ELF-1 (cell line): ENCODE measurements at places on chromosomes 1 and 21.
A peak's percentile ranks its signal among the peaks of the same experiment; 100 is the strongest.

- peak; percentile 54 for DNase-seq
Measured at GRCh38 chr1:225766967-225767633, 10.5 kb upstream of the SRP9 start.

DNA sequence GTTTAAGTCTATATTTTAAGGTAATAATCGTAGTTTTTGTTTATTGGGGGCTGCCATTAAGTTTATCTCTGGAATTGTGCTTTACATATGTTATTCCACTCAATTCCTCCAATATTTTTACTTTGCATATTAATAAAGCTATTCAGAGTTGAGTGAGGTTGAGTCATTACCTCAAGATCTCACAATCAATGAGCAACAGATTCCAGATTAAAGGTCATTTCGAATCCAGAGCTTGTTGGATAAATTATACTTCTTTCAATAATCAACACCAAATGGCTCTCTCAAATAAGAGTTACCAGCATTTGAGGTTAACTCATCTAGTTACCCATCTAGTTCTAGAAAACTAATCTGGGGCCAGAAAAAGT lies 16.7 kb downstream of the RGS4 start:
- DNase-seq = no peak

DNA sequence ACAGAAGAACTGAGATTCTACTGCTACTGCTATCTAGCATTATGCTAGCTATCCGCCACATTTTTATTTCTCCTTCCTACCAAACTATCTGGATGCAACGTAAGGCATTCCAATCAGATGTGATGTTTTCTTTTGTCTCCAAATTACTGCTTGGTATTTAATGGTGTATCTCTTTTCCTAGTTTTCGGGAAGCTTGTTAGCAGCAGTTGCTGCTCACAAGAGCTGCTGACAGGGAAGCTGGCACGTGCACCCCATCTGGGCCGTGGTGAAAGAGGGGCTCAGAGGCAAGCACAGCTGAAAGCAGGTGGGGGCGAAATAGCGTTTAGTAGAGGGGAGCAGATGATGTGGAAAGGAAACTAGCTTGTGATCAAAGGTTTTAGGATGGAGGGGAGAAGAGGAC lies 57.3 kb downstream of the JAK1 start:
- DNase-seq = no peak

DNA sequence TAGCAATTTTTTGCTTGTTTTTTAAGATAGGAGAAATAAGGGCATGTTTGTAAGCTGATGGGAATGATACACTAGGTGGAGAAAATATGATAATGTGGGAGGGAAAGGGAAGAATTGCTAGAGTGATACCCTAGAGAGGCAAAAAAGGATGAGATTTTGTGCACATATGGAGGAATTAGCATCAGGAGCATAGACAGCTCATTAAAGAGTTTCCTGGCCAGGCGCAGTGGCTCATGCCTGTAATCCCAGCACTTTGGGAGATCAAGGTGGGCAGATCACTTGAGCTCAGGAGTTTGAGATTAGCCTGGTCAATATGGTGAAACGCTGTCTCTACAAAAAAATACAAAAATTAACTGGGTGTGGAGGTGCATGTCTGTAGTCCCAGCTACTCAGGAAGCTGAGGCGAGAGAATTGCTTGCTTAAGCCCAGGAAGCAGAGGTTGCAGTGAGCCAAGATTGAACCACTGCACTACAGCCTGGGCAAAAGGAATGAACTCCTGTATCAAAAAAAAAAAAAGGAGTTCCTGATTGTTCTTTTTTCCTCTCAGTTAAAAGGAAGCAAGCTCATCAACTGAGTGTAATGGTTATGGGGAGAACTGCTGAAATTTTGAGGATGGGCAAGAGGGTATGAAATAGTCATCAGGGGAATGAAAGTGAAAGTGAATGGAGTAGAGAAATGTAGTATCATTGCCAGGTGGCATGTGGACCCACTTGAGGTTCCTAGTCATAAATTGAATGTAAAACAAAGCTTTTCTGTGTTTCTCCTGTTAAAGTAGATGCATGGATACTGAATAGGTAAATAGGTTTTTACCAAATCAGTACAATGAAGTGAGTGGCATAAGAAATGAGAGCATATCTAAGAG lies 35.5 kb downstream of the SH3GLB1 start:
- DNase-seq = no peak

DNA sequence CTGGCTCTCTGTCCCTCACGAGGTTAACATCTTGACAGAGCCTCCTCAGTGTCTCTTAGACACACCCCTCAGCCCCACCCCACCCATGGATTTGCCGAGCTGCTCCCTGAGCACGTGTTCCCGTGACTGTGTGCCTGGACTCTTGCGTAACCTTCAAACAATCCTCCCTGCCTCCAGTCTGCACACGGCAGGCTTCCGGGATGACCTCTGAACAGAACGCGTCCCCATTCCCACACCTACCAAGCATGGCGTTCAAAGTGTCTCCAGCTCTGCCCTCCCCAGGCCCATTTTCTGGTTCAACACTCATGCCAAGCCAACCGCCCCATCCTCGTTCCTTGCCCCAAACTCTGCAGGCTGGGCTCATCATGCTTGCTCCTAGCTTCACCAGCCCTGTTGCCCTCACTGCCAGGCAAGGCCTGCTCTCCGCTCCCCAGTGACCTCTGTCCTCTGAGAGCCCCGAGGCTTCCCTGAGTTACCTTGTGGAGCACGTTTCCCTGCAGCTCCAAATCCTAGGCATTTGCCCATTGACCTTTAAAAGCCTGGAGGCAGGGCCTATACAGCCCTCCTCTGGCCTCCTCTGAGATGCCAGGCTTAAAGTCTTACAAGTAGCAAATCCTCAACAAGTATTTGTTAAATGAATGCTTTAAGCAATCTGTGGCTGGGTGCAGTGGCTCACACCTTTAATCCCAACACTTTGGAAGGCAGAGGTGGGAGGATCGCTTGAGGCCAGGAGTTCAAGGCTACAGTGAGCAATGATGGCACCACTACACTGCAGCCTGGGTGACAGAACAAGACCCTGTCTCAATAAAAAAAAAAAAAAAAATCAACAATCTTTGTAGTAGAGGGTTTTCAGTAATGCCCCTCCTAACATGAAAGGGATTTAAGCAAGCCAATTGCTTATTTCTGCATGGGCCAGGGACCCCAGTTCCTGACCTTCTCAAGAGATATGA lies 5.0 kb downstream of the AGT start:
- peak; percentile 29 for DNase-seq

- no peak for DNase-seq
Measured at GRCh38 chr1:174789399-174789798, 210.3 kb upstream of the CACYBP start.

- DNase-seq = no peak
Measured at GRCh38 chr1:14919289-14919688, 234.3 kb upstream of the TMEM51 start.

GRCh38 chr1:106226550-106226949 lies 829.9 kb upstream of the PRMT6 start:
- no peak for DNase-seq

DNA sequence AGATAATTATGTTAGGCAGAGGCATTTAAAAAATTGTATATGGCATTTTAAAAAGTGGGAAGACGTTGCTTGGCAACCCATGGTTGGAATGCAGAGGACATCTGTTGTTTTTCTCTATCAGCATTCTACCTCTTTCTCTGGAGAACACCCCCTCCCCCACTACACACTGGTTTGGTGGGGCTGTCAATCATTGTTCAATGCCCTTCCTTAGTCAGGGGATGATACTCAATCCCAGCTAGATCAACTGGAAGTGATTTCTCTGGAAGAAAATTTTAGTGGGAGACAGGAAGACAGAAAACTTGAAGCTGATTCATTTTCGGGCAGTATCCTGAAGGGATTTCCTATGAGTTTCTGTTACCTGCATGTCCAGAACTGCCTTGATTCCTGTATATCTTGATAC lies 35.7 kb upstream of the CAP1 start:
- DNase-seq = peak; percentile 39

DNA sequence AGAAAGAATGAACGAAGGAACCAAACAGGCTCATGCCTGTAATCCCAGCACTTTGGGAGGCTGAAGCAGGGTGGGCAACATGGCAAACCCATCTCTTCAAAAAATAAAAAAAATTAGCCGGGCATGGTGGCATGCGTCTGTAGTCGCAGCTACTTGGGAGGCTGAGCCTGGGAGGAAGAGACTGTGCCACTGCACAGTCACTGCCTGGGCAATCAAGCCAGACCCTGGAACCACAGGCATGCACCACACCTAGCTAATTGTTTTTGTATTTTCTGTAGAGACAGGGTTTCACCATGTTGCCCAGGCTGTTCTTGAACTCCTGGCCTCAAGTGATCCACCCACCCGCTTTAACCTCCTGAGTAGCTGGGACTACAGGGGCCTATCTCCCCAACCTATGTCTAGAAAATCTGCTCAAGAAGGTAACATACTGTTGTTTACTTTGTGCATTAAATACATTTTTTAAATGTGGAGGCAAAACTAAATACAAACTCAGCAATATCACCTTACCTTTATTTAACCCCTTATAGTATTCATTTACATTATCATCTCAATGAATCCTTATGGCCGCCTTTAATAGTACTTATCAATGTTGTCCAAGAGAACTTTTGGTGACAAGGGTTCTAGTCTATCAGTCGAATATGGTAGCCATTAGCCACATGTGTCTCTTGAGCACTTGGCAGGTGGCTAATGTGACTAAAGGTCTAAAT lies 2.7 kb downstream of the KHDC4 start:
- no peak for DNase-seq

GRCh38 chr1:1442069-1442770 lies 6.7 kb downstream of the VWA1 start:
- DNase-seq = no peak

- DNase-seq = no peak
Measured at GRCh38 chr1:181947441-181947840, 114.1 kb downstream of the ZNF648 start.

- DNase-seq = no peak
Measured at GRCh38 chr1:42942444-42942843, 16.2 kb downstream of the SLC2A1 start.

GRCh38 chr1:163906283-163906682 lies 584.5 kb downstream of the NUF2 start:
- no peak for DNase-seq

GRCh38 chr1:154802982-154803920 lies 66.8 kb downstream of the KCNN3 start:
- DNase-seq = no peak

DNA sequence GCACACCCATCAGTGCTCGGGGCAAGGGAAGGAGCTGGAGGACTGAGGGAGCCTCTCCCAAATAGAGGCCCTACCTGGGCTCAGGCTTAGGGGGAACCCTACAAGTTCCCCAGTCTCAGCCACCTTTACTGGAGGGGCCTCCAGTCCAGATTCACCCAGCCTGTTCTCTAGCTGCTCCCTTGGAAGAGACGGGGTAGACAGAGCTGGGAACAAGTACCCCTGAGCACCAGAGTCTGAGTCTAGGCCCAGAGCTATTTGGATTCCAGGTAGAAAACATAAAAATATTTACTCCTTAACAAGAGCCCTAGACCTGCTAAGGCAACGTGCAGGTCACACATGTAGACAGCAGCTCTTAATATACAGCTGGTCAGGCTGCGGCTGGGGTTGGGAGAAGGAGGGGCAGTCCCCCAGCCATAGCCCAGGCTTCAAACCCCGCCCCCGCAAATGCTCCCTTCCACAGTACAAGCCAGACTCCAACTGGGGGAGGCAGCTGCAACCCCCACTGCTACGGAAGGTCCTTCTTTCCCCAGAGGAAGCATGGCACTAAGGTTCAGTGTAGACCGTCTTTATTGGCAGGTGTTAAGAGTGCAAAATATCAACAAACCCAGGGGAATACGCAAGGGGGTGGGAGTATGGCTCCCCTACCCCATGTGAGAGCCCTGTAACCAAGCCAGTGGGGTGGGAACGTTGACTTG lies 8.0 kb downstream of the TENT5B start:
- DNase-seq = no peak

GRCh38 chr1:62991152-62991551 lies 207.2 kb downstream of the ATG4C start:
- peak; percentile 32 for DNase-seq

DNA sequence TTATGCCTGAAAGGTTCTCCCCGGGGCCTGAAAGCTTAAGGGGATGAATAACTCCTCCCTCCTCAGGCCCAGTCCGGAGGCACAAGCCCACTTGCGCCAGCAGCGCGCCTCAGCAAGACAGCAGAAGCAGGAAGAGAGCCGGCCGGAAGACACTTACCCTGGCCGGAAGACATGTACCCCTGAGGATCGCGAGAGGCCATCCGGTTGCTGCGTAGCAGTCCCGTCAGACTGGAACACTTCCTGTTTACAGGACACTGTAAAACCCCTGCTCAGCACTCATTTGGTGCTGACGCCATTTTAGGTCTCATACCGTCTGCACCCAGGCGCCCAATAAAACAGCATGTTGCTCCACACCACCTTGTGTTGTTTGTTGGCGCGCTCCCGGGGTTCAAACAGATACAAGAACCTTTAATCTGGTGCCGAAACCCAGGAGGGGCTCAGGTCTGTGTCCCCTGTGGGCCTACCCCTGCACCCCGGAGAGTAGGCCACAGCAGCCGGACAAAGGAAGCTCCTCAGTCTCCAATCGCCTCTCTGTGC lies 30.3 kb downstream of the VN1R5 start:
- DNase-seq = no peak

GRCh38 chr1:192546596-192547190 lies 28.9 kb upstream of the RGS1 start:
- DNase-seq = no peak

DNA sequence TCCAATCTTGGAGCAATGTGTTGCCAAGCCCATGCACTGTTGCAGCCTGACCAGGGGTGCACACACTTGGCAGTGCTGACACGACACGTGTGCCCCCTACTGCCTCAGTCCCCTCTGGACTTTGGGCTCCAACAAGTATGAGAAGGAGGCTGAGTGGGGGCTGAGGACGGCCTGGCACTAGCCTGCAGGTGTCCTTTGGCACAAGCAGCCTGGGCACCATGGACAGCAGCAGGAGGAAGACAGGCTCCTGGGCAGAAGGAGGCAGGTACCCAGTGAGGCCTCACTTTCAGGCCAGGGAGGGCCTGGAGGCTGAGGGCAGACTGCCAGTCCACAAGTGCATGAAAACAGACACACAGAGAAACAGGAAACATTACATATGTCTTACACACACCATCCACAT lies 1702.9 kb upstream of the B3GALT2 start:
- DNase-seq = no peak

GRCh38 chr1:155179112-155180031 lies 5.7 kb downstream of the TRIM46 start:
- DNase-seq = no peak

- no peak for DNase-seq
Measured at GRCh38 chr1:228404107-228404720, 2.4 kb downstream of the TRIM11 start.

GRCh38 chr1:248821101-248821500 lies 4.6 kb downstream of the SH3BP5L start:
- DNase-seq = peak; percentile 13

GRCh38 chr21:45534636-45535331 lies 7.5 kb downstream of the SLC19A1 start:
- DNase-seq = no peak

GRCh38 chr1:228001738-228002535 lies 4.9 kb upstream of the WNT3A start:
- no peak for DNase-seq

- no peak for DNase-seq
Measured at GRCh38 chr1:232017759-232018158, 391.2 kb downstream of the DISC1 start.

DNA sequence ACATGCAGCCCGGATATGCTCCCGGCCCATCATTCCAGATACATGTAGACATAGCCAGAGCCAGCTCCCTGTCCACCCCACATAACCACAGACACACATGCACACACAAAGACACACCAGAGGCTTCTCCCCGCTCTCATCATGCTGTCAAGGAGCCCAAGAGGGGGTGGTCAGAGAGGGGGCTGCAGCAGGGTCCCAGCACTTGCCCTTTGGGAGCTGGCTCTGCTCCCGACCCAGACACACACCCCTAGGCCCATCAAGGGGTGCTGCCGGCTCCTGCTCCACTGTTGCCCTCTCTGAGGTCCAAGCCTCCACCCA lies 2.6 kb downstream of the PTAFR start:
- DNase-seq = no peak

- DNase-seq = peak; percentile 37
Measured at GRCh38 chr1:231603598-231604275, 22.9 kb upstream of the DISC1 start.
